ENCODE measurements at places on chromosomes 7 and 10.

- DNase-seq: no peak
Observed at GRCh38 chr10:77244286-77244685, 393.3 kb downstream of the KCNMA1 start.

DNA sequence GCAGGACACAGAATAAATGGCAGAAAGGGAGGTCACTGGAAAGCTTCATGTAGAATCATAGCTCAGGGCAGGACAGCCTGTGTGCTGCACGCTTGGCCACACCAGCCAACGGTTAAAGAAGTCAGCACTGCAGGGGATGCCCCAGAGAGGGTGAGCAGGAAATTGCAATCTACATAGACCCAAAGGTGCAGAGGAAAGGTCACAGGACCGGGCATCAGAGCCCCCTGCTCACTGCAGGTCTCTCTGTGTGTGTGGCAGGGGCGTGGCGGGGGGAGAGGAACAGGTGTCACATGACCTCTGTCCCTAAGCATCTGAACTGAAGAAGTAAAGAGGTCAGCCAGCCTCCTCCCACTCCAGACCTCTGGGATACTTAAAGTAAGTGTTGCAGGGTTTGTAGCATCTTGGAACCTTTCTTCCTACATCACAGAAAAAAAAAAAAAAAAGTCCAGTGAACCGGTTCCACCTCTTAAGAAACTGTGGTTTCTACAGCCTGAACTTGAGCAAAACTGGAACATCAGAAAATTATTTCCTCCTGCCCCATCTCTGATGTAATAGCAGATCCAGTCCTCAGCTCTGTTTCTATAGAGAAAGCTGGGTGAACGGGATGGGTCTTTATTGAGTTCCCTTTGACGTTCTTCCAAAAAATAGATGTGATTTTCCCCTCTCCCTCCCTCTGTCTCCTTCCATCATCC lies 64.3 kb downstream of the RGS10 start:
- no peak for DNase-seq

DNA sequence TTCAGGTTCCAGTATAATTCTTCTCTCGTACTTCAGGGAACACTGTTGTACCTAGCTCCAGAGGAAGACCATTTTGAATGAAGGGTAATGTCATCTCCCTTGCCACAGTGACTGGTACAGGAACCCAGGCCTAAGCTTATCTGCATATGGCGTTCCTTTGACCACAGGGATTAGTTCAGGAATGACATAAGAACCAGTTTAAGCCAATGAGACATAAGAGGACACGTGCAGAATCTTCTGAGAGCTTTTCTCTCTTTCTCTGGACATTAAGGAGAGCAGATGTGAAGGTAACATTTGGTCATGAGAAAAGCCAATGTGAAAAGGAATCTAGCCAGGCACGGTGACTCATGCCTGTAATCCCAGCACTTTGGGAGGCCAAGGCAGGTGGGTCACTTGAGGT lies 21.8 kb upstream of the HIBADH start:
- DNase-seq: no peak

- no peak for DNase-seq
Observed at GRCh38 chr7:106729720-106730385, 68.9 kb upstream of the CCDC71L start.

DNA sequence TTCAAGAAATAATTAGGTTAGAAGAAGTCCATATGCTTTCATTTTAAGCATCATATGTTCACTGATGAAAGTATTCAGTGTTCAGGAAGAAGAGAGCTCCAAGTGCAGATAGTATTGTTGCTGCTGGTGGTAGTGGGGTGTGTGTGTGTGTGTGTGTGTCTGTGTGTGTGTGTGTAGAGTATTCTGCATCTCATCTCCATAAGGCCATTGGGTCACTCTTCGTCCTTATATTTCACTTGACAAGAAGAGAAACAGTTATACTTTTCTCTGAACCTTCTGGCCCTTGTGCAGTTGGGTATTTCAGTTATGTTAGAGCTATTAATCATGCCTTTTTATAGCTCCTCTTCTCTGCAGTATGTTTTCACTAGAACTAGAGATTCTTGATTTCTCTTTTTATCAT lies 26.2 kb downstream of the ADAM22 start:
- no peak for DNase-seq

DNA sequence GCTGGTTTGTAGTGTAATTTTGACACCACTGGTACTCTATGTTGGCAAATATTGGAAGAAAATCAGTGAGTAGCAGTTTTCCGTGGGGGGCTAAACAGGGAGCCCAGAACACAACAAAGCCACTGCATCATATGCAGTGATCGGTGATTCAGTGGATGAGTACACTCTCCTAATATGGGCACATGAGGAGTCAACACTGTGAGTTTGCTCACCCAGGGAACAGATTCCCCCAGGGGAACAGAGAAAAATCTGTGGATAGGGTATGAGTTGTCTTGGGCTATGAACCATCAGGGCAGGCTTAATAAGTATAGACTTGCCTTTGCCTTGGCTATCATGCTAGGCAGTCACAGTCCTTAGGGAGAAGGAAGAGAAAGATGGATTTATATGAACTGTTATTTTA lies 227.7 kb upstream of the SEMA3E start:
- no peak for DNase-seq

DNA sequence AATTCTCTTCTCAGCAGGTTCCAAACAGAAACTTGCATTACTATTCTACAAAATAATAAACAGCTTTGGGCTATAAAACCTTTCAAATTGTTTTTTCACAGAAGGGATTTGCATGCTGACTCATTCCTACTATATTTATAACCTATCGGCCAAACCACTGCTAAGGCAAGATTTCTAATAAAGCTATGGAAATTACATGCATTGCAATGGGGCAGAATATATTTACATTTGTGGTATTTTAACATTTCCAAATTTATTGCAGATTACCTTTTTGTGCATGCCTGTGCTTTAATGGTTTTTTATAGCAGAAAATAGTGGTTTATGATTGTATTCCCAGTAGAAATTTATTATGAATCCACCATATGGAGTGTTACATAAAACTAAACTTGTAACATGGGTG lies 69.0 kb upstream of the NPVF start:
- no peak for DNase-seq

DNA sequence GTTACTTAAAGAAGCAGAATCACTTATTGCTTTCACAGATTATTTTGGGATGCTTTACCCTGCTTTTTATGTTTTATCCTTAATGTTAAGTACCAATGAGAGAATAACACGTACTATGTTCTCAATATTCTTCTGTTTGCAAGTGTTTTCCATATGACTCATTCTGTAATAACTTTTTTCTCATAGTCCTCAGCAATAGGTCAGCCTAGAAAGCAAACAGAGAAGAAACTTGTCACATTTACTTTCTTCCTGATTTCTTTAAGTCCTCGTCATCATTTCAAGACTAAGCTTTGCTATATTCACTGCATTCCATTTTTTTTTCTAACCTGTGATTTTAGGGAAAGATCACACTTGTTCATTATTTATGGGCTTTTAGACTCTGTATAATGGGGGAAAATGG lies 6.8 kb upstream of the AGR2 start:
- DNase-seq: no peak

DNA sequence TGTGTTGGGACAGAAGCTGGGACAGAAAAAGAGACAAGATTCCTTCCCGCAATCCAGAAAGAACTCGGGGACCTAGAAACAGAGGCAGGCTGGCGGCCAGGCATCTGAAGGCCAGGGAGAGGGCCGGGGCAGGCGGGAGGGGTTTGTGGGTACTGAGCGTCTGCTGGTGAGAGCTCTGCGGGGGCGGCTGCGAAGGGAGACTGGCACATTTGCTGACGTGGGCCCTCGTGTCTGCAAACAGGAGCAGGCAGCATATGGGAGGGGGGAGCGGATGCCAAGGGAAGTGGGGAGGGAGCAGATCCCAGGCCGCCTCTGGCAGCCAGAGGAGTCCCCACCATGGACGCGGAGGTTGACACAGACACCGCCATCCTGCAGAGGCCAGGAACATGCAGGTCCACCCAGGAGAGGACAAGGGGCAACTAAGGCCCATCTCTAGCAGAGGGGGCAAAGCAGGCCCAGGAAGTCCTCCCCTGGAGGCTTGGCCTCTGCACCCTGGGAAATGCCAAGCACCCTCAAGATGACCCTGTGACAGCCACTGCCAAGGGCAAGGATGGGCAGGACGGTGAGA lies 32.2 kb downstream of the KCNH2 start:
- DNase-seq: no peak

GRCh38 chr10:77837248-77837924 lies 89.2 kb downstream of the DLG5 start:
- DNase-seq: peak; percentile 21
